ENCODE measurements at places on chromosomes 11 and 22. TPM values are rescaled to one million over a fixed set of nuclear protein-coding genes. Genes with fewer than 3 reads are reported as not detected.

GRCh38 chr11:2256951-2257700 lies 13.3 kb downstream of the ASCL2 start:
- peak; percentile 69 for DNase-seq

DNA sequence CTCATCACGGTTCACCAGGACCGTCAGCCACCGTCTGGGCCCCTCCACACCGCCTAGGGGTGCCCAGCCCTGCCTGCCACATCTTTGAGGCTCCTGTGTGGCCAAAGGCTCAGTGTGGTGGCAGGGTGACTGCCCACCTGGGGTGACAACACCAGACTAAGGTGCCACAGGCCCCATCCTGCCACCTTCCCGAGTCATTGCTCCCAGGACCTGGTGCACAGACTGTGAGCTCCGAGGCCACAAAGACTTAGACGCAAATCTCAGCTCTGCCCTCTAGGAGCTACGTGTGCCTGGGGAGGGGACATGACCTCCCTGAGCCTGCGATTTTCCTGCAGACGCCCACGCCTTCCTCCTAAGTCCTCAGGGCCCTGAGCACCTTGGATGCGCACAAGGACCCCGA lies 36.5 kb downstream of the KIAA0930 start:
- DNase-seq: no peak

RBMXL2 gene
- not detected for total RNA-seq

DNA sequence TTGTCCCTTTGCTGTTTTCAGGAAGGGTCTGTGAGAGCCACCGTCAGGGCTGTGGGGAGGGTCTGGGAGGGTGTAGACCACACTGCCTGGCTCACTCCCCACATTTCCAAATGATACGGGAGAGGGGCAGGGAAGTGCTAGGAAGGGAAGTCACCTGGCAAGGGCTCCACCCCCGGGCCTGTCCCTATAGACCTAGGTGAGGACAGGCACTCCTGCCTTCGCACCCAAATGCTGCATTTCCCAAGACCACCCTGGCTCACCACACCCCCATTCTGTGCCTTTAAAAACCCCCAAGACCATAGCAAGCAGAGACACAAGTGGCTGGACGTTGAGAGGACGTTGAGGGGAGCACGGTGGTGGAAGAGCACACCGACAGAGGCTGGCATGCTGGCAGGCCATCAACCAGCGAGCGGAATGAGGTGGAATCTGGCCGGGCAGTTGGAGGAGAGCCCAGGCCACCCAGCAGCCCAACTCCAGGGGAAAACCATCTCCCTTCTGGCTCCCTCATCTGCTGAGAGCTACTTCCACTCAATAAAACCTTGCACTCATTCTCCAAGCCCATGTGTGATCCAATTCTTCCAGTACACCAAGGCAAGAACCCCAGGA lies 45.7 kb downstream of the GNB1L start:
- peak; percentile 46 for DNase-seq

RAB3IL1 gene
- total RNA-seq: 45.2 TPM

DNA sequence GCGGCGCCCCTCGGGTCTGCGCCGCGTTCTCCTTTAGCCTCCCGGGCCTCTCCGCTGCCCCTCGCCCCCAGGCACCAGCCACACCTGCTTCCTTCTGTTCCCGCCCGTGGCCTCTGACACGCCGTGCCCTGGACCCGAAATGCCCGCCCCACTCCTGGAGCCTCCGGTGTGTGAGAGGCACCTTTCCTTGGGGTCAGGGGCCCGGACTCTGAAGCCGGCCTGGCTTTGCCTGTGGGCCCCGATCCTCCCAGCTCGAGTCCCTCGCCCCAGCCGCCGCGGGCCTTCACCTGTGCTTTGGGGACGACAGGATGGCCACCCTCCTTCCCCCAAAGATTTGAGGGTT lies 661 bp upstream of the CDPF1 start:
- peak; percentile 48 for DNase-seq

TYR gene
- total RNA-seq: not detected

DNA sequence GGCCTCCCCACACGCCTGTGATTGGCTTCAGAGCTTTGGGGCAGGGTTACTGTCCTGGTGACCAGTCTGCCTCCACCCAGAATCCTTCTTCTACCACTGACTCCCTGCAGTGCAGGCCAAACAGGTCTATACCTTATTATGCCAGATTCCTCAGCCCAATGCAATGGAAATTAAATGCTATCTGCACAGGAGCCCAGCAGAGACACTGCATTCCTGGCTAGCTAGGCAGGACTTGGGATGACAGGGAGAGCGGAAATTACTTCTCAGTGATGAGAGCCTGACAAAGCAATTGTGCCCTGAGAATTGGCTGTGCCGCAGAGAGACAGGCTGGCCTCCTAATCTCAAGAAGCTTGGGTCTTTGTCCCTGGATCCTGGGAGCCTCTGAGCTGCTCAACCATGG lies 143.8 kb upstream of the NCAM1 start:
- DNase-seq: no peak

CADM1 gene
- 7.6 TPM for total RNA-seq

DNA sequence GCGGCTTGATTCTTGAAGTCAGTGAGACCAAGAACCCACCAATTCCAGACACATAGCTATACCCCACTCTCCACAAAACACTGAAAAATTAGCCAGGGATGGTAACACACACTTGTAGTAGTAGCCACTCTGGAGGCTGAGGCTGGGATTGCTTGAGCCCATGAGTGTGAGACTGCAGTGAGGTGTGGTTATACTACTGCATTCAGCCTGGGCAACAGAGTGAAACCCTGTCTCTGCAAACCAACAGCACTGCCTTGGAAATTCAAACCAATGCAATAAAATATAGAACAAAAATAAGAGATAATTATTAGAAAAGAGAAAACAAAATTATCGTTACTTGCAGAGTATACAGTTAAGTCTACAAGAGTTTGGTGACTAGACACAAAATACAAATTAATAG lies 20.2 kb upstream of the PRDM10 start:
- no peak for DNase-seq

DNA sequence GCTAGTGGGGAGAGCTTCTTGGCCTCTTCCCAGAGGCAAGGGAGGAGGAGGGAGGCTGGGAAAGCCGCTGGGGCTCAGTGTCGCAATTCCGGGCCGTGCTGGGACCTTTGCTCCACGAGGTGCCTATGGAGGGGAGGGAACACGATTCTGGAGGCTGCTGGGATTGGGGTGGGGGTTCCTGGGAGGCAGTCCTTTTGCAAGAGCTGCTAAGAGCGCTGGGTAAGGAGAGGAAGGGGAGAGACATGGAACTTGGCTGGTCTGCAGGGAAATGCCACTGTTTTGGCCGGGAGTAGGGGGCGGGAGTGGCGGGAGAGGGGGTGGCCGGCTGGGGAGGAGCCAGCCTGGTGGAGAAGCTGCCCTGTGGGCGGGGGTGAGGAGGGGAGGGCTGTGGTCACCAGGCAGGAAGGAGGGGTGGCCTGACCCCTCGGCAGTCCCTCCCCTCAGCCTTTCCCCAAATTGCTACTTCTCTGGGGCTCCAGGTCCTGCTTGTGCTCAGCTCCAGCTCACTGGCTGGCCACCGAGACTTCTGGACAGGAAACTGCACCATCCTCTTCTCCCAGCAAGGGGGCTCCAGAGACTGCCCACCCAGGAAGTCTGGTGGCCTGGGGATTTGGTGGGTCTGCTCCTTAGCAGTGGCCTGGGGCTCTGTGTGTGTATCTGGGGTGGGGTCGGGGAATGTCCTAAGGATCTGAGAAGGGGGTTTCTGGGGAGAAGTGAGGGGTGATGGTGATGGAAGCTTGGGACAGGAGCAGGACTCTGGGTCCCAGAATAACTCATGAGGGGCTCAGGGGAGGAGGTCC lies at the start of gene NR1H3:
Gene NR1H3, plus strand, starts transcription at position 480 of the 800 bp plus-strand sequence. CDS start 1,221 bp downstream, outside the sequence.
- peak; percentile 89 for DNase-seq

- no peak for DNase-seq
Measured at GRCh38 chr11:15616130-15617105, 501.7 kb downstream of the INSC start.

PRSS23 gene
- total RNA-seq: 245 TPM

DNA sequence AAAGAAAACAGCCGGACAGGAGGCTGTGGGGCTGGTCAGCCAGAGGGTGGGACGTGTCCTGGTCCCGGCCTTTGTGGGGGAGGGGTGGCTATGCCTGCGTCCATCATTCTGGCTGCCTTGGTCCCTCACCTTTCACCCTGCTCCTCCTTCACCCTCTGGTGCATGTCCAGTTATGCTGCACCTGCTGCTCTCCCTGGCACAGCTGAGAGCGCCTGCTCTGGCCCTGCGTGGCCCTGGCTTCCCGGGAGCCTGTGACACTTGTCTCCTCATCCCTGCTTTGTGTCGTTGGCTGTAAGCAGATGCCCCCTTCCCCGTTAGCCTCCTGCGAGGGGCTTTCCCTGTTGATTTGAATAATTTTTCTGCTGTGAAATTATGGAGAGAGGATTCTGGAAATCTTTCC lies 16.6 kb downstream of the PHRF1 start:
- DNase-seq: no peak

GRCh38 chr11:86372586-86372985 lies 2.1 kb upstream of the CCDC81 start:
- DNase-seq: no peak

Measured in aorta (tissue), 5 donors.